ENCODE measurements at places on chromosomes 5 and 9.

DNA sequence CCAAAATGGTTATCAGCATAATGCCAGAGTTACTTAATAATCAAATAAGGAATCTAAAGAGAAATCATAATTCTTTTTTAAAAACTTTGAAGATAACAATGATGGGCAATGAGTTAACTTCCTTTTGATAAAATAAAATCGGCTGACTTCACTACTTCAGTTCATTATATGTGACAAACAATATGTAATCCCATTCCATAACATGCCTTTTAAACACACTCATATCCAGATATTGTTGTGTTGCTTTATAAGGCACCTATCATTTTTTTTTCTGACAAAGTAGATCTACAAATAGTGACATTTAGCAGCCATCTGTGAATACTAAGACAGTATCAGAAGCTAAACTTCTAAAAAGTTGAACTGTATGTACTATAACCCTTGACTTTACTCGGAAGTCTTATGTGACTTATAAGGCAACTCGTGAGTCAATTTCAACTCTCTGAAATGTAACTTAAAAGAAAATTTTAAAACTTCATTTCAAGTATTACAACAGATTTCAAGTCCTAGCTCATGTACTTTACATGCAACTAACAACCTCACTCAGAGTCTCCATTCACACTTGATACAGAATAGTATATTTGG is 7.5 kb downstream of the ADAMTS6 start:
- no peak for DNase-seq

DNA sequence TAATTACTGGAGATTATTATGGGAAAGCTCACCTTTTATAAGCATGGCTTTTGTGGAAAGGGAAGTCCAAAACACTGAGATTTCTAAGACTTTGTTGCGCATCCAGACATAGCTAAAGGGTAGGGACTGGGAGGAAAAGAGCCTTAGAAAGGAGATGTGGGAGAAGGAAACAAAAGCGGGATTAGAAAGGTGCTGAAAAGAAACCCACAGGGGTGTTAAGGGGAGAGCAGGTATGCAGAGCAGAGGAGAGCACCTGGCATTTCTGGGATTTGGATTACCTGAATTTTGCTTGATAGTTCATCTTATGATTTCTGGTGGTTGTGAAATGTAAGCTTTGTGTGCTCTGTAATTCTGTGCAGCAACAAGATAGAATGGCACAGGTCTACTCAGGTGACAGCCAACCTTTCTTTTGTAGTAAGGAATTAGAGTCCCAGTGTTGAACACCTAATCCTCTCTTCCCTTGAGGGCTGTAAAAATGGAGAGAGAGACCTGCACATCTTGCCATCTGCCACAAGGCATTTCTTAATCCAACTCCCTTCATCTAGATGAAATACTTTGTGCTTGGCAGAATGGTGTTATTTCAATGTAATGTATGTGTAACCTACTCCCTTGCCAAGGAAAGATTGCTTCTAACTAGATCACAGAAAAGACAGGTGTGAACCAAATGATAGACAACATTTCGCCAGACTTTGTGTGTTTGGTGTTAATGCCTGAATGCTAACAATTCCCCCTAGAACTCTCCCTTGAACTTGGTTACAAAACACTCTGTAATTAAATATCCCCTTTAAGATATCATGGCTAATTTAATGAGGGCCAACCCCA is 47.4 kb downstream of the ATPSCKMT start:
- DNase-seq: no peak

DNA sequence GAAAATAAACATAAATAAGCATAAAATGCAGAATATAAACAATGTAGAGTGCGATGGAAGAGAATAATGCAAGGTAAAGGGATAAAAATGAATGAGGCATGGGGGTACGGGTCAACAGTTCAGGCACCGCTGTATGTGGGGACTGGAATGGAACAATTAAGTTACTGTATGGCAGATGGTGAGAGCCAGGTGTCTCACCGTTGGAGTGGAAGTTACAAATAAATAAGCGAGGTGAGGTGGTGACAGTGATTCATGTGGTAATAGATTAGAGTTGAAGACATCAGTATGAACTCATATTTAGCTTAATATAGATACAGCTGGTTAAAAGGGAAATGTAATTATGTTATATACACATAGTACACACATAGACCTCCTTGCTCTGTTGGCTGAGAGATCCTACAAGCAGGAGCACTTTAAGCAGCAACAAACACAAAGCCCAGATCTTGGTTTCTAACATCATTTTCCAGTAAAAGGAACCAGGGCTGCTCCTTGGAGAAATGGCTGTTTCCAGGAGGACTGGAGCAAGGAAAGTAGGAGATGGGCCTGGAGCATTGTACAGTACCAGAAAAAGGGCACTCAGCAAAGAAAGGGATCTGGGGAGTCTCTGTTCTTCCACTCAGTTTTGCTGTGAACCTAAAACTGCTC is 2.4 kb upstream of the OMD start:
- DNase-seq: no peak

DNA sequence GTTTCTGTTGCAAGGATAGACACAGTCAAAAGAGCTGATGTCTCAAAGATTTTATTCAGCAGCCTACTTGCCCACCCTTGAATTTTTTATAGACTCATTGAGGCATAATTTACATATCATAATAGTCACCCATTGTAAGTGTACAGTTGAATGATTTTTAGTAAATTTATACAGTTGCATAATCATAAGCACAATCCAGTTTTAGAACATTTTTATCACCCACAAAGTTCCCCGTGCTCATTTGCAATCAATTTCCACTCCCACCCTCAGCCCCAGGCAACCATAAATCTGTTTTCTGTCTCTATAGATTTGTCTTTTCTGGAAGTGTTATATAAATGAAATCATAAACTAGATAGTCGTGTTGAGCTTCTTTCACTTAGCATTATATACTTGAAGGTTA is 517.7 kb downstream of the TLE1 start:
- no peak for DNase-seq

DNA sequence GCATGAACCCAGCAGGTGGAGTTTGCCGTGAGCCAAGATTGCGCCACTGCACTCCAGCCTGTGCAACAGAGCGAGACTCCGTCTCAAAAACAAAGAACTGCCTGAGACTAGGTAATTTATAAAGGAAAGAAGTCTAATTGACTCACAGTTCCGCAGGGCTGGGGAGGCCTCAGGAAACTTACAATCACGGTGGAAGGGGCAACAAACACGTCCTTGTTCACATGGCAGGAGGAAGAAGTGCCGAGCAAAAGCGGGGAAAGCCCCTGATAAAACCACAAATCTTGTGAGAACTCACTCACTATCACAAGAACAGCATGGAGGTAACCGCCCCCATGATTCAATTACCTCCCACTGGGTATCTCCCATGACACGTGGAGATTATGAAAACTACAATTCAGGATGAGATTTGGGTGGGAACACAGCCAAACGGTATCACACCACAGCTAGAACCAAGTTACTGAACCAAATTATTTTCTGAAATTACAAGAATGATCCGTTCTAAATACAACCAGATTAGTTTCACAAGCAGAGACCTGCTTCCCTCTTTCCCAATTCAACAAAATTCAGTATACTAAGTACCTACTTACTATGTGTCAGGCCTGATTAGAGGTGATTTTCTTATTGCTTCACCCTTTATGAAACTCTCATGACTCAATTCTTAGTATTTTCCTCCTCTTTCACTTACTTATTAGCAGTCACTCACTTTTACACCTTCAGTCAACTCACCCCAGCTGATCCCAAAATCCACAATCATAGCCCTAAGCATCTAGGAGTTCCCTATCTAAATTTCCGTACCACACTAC is 8.4 kb downstream of the UBTD2 start:
- DNase-seq: no peak

DNA sequence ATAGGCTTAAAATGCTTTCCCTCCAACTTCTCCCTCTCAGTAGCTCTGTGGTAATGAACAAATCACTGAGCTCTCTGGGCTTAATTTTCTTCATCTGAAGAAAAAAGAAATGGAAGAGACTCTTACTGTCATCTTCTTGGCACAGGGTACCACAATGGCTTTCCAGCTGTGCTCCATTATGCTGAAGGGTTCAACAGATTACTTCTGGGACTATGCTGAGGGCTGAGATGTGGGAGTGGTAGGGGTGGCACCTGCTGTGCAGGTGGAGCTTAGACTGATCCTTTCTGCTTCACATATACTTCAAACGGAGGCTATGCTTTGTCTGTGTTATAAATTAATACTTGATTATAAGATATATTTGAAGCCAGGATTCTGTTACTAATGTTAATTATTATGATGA is 840.2 kb upstream of the C9orf72 start:
- no peak for DNase-seq

GRCh38 chr9:128026773-128027541 is 40.2 kb downstream of the NAIF1 start:
- DNase-seq: peak; percentile 31

DNA sequence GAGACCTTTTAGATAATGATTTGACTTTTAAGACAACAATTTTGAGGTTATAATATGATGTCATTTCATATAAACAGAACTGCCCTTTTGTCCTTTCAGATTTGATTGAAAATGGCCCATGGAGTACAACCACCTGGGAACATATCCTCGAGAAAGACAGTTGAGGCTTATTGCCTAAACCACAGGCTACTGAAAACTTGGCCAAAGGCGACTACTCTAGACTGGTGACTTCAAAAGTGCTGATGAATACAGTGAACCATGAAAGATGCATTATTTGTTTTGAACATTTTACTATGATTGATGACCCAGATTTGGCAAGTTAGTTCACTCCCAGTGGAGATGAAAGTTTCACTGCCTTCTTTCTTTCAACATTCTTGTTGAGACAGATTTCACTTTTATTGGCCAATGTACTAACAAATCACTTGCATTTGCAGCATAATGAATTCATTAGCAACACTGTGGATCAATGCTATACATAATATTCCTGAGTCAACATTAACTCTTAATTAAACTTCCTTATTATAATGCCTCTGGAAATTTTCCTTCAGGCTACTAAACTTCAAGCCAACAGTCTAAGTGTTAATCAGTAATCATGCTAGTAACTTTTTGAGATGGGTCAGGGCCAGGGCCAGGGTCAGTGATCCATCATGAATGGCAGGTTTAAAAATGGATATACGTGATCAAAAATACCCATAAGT is 480.3 kb downstream of the RAB3C start:
- DNase-seq: no peak

DNA sequence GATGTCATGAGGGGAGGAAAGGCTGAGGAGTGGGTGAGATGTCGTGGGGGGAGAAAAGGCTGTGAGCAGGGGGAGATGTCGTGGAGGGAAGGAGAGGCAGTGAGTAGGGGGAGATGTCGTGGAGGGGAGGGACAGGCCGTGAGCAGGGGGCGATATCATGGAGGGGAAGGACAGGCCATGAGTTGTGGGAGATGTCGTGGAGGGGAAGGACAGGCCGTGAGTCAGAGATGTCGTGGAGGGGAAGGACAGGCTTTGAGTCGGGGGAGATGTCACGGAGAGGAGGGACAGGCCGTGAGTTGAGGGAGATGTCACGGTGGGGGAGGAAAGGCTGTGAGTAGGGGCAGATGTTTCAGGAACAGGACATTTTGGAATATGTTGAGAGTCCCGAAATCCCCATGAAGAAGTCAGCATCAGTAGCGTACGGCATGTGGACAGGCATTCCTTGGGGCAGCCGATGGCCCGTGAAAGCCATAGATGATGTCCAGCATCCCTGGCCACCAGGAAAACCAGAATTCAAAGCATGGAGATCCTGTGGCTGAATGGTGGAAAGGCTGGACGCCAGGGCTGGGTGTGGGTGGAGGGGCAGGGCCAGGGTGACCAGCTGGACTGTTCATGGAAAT is 8.3 kb upstream of the SLC6A19 start:
- no peak for DNase-seq

DNA sequence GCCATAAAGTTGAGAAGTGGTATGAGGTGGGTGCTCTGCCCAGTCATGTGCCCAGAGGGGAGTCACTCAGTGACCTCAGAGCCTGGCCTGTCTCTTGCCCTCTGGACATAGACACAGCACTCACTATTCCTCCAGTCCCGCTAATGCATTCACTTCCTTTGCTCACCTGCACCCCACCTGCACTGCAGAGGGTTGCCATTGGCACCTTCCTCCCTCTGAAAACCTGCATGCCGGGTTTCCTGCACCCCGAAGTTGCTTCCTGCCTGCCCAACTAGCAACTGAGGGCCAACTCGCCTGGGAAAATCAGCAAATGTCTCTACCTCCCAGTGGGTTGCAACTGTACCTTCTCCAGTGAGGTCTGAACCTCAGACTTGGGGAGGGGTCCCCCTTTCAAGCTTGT is 48.1 kb upstream of the SPTLC1 start:
- DNase-seq: no peak

DNA sequence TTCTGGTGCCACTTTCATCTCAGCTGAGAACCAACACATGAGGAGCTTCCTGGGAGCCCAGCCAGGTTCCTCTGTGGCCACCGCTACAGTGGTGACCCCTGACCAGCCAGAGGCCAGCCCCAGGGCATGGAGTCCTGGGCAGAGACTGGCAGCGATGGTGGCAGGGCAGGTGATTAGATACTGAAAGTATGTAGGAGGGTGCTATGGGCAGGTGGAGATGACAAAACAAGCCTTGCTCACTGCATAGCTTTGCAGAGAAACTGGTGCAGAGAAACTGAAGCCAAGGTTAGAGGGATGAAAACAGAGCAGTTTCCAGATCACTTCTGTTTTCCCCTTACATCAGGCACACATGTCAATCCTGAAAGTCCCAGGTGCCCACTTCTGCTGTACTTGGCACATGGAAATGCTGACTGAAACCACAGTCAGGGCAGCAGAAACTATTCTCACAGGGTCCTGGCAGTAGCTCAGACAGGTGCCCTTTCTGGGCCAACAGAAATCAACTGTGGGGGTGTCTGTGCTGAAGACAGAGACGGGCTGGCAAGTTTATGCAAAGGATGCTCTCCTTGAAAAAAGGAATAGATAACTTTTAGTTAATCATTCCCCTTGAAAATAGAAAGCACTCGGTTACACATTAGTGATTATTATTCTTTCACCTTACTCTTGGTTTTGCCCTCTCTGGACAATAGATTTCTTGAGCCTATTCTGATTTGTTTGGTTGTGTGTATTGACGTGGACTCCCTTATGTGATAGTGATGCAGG is 90.3 kb downstream of the ANKRD55 start:
- no peak for DNase-seq

DNA sequence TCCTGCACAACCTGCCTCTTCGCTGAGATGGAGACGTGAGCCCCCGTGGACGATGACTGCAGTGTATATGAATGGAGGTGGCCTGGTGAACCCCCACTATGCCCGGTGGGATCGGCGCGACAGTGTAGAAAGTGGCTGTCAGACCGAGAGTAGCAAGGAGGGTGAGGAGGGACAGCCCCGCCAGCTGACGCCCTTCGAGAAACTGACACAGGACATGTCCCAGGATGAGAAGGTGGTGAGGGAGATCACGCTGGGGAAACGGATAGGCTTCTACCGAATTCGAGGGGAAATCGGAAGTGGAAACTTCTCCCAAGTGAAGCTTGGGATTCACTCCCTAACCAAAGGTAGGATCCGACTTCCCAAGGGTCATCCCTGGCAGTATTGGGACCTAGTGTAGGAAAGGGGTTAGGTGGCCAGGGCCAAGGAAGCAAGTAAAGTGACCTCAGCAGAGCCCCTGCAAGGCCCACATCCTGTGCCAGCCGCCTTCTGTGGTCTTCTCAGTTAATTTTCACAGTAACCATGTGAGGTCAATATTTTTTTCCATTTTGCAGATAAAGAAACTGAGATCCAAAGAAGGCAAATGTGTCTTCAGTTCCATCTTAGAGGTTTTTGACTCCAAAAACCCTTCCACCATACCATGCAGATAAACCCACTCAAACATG is 53.8 kb downstream of the NIM1K start:
- DNase-seq: no peak

GRCh38 chr5:170503990-170504596 is at the start of gene KCNIP1:
TSS of gene KCNIP1 (plus strand) at chr5:170504020.
- DNase-seq: no peak

- DNase-seq: no peak
These were observed 27.4 kb upstream of the SYNPO start for GRCh38 chr5:150612905-150613670.

GRCh38 chr5:153626836-153627235 is 136.4 kb downstream of the GRIA1 start:
- DNase-seq: no peak

Measured in activated T-helper 1 cell treated with anti-CD3 and anti-CD28 coated beads, Interleukin-2, amount 50 U/mL, for 16 hours (primary cell).